Activated CD4-positive, CD25-positive, alpha-beta regulatory T cell (primary cell): ENCODE measurements at places on chromosomes 3 and 15.

GRCh38 chr3:145144361-145144760, 1016.6 kb downstream of the PLOD2 start:
- DNase-seq = no peak

DNA sequence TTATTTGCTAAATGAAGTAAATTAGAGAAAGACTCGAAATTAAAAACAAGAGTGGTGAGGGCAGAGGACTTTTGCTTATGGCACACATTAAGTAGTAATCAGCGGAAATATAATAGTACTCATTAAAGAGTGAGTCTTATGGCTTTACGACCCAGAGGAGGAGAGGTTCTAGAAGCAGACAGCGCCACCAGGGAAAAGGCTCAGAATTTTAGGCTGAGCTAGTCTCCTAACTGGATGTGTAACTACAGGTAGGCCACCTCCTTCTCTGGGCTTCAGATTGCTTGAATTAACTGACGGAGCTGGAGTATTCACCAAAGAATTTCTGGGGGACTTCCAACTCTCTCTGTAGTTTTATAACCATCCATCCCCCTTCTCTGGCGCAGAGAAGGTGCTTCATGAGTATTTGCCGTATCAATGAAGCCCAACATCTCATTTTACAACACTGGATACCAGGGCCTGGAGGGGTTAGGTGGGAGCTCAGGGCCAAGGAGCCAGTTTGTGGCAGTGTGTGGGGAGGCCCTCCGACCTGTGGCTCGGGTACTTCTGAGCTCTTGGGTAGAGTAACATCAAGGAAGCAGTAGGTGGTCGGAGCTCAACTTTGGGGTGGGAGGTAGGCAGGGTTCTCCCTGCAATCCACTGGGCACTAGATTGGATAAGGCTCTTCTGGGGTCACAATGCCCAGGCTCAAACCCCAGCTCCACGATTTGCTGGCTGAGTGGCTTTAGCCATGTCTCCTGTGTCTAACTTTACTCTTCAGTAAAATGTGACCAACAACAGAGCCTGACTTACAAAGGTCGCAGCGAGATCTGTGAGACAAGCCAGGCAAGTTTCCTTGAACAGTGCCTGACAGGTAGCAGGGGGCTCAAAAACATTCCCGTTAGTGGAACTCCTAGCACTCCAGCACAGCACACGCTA, 1.1 kb downstream of the CHCHD4 start:
- DNase-seq = no peak

- no peak for DNase-seq
These were observed 69.9 kb downstream of the NSUN3 start for GRCh38 chr3:94132777-94133176.

DNA sequence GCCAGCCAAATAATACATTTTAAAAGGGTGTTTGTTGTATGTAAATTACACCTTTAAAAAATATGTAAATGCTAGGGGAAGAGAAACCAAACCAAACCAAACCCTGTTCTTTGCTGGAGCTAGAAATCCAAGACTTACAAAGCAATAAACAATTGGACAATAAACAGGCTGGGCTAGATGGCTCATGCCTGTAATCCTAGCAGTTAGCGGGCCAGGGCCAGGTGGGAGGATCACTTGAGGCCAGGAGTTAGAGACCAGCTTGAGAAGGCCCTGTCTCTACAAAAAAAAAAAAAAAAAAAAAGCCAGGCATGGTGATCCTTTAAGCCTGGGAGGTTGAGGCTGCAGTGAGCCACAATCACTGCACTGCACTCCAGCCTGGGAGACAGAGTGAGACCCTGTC, 12.5 kb downstream of the STOML1 start:
- no peak for DNase-seq

DNA sequence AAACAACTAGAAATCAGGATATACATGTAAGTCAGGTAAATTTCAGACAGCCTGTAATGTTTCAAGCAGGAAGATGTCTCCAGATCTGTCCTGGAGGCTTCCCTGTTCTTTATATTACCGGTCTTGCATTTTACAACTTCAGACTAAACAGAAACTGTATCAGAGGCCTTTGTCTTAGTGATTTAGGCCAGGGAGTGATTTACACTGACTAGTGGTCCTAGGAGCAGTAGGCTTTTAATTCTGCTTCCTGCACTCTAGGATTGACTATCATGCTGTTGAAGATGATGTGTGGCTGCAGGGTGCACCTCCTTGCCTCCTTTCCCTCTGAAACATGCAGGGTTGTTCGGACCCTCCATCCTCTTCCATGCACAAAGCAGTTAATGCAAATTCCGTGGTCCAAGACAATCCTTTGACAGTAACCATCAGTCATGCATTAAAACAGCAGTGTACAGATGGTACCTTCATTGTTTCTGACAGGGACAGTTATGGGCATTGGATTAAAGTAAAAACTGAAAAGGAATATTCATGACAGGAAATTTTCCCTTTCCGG, 27.6 kb downstream of the CHRNA7 start:
- DNase-seq = no peak

DNA sequence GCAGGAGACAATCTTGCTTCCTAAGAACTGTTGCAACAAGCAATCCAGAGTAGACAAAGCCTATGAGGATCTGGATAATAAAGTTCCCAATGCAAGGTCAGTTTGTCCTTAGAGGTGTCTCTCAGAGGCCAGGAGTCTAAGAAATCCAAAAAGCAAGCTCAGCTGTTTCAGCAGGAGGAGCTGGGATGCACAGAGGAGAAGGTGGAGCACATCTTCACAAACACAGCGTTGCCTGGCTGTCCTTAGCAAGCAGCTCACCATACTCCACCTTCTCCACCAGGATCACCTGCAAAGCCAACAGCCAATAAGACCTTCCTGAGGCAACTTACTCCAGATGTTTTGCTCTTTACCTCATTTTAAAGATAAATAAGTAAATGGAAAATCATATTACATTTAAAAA, 365 bp downstream of the ZBED2 start:
- no peak for DNase-seq

GRCh38 chr15:89599021-89599420, 23.8 kb downstream of the TICRR start:
- DNase-seq = no peak

DNA sequence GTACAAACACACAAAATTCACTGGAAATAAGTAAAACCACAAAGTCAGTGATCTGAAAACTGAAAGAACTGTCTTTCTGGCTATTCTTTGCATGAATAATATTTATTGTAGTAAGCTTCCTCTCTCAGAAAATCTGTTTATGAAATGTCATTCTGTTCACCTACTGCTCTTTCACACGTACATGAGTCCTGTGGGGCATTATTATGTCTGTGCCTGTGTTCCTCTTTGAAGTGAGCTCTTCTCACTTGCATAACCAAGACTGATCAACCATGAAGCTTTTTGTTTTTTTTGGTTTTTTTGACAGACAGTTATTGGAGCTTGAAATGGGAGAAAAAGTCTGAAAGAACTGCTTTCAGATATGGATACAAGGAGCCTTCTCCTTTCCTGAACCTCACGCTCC, 195.8 kb downstream of the PLCH1 start:
- DNase-seq = no peak

DNA sequence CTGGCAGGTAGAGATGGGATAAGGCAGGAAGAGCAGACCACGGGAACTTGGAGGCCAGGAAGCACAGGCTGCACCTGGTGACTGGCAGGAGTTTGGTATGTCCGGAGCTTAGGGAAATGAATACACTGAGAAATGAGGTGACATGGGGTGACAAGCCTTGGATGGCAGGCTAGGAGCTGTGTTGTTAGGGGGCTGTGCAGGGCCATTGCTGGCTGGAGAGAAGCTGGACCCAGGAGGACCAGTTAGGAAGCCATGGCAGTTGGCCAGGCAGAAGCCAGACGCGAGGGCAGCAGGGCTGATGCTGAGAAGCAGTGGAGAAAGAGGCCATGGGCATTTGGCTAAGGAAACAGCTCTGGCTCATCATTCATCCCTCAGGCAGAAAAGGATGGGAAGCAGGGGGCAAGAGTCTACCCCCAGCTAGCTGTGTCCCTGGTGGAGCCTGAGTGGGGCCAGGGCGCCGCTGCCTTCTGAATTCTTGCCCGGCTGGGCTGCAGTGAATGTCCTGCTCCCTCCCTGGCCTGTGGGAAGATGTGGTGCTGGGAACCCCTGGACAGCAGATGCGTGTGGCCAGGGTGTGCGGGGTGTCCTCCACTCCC, 255.8 kb downstream of the FAM43A start:
- no peak for DNase-seq

- no peak for DNase-seq
These were observed 81.4 kb upstream of the CFAP20DC start for GRCh38 chr3:59131016-59131766.

- no peak for DNase-seq
These were observed 8.9 kb downstream of the IQSEC1 start for GRCh38 chr3:13064159-13064868.

- no peak for DNase-seq
These were observed 166.2 kb upstream of the TBC1D5 start for GRCh38 chr3:17908399-17909191.

DNA sequence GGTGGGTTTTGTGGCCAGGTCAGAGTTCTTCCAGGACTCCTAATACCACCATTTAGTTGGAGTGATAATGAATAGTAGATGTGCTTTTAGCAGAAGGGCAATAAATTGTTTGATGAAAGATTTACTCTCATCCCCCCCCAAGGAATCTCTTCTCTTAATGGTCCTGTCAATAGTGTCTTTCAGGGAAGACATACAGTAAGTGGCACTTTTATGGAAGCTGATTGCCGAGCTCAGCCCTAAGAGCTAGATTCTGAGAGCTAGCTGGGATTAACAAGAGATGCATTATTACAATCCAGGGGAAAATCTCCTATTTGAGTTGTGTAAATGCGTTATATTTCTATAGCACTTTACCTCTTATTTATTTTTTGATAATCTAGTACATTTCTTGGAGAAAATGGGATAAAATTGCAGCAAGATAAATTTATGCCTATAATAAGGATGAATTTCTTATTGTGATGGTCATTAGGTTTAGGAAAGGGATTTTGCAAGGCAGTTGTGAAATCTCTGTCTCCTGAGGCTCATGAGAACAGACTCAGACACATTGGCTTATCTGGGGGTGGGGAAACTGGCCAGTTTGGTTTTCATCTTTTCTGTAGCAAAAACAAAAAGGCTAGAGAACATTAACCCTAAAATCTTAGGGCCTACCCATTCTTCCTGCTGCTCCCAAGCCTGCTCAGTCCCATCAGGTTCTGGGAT, 41.6 kb upstream of the CLSTN2 start:
- DNase-seq = no peak

DNA sequence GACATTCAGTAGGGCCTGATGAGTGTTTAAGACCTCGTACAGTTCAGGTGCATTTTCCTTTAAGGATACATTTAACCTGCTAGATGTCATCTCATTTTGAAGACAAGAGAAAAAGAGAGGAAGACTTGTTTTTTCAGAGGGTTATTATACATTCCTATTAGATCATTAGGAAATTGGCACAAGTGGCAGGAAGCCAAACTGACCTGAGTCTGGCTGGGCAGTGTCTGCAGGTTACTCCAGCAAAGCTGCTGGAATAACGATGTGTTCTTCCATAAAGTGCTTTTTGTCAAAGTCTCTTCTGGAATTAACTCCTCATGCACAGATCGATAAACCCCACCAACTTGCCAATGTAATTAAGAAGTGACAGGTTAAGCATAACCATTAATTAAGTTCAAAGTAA, 396.4 kb upstream of the TPRG1 start:
- DNase-seq = no peak

GRCh38 chr3:129323651-129324294, 45.1 kb downstream of the HMCES start:
- DNase-seq = no peak

GRCh38 chr3:188720215-188720614, 451.6 kb upstream of the TPRG1 start:
- no peak for DNase-seq

- DNase-seq = peak; percentile 3
These were observed 16.0 kb upstream of the CPEB1 start for GRCh38 chr15:82663186-82663600.

DNA sequence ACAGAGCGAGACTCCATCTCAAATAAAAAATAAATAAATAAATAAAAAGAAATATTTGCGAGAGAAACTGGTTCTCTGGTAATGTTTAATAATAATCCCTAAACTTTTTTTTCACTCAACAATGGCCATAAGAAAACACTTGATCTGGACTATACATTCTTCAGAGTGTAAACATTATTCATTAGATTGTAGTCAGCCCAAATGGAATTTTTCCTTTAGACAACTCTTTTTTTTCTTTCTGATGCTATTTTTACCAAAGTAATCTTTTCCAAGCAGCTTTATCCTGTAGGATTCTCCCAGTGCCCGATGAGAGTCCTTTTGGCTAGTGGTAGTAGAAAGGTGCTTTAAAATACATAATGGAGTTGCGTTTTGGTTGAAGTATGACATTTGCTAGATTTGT, 90.4 kb downstream of the NEDD4 start:
- DNase-seq = no peak
